Nasal cavity respiratory epithelium epithelial cell of viscerocranial mucosa (primary cell): ENCODE measurements at places on chromosomes 6 and 20. TPM values are rescaled to one million over a fixed set of nuclear protein-coding genes. Genes with fewer than 3 reads are reported as not detected.

The GJA10 gene
- total RNA-seq, result not detected in 2 replicates

The RPS21 gene
- total RNA-seq, result 541 and 1,127 TPM in 2 replicates

The TSPO2 gene
- not detected in 2 replicates for total RNA-seq

The PXMP4 gene
- total RNA-seq, result 3.8 and 7.8 TPM in 2 replicates

The CSNK2A1 gene
- 299 and 302 TPM in 2 replicates for total RNA-seq
